ENCODE measurements at places on chromosomes 1 and 21.

DNA sequence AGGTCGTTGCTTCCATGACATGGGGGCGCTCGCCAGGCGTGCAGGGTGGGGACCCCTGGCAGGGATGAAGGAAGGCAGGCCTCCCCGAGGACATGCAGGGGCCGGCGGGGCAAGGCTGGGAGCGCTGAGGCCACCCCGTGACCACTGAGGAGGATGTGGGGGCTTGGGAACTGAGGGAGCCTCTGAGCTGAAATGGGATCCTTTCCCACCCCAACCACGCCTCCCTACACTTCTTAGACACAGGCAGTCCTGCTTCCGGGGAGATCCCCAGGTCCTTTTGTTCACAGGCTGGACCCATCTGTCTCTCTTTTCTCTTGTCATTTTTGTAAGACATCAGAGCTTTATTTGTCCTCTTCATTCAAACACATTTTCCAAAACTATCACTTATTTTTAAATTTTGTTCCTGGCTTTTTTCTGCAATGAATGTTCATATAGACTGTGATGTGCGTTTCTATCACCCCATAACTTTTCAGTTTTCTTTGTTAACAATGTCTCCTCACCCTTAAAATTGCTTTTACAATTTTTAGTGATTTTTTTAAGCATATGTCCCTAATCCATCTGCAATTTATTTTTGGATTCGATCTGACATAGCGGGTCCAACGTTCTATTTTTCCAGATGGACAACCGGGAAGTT lies 156.7 kb upstream of the BACE2 start:
- no peak for DNase-seq

DNA sequence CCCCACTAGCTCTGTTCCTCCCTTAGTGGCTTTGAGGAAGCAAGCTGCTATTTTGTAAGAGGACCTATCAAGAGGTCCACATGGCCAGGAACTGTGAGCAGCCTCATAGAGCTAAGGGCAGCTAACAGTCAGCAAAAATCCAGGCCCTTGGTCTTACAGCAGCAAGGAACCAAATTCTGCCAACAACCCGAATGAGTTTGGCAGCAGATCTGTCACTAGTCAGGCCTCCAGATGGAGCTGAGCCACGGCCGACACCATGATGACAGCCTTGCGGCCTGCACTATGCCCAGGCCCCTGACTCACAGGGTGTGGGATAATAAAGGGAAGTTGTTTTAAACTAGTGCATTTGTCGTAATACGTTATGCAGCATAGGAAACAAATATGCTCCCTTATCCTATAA lies 28.0 kb upstream of the H3-3A start:
- peak; percentile 88 for DNase-seq

DNA sequence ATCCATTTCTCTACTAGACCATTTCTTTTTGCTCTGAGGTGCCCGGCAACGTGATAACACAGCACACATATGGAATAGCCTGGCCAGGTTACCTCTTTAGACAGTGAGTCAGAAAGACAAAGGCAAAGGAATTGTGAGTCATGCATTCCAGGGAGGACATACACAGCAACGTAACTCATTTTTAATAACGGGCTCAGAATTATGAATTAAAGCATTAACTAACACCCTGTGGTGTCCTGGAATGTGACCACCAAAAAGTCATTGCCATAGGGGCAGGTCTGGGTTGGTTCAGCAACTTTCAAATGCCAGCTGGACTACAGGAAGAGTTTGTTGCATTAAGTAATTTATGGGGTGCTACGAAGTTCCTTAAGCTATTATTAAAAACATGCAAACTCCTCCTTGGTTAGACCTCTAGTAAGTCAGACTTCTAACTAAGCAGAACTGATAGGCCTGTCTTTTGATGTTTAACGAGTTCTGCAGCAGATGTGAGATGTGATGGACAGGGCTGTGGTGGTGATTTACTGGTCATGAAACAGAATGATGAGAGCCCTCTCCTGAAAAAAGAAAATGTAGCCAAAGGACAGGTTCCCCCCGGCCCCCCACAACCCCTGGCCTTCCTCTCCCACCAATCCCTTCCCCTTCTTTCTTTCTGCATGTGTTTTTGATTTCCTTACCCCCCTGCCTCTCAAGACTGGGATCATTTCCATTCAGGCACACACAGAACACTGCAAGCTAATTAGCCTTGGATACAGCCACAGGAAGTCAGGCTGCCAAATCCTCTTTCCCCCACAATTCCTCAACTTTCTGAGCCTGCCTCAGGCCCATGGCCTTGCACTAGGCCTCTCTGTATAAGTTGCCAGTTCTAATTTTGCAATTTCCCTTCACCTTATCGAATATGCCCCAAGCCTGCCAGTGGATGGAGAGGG lies 88.9 kb upstream of the HAO2 start:
- peak; percentile 59 for DNase-seq

DNA sequence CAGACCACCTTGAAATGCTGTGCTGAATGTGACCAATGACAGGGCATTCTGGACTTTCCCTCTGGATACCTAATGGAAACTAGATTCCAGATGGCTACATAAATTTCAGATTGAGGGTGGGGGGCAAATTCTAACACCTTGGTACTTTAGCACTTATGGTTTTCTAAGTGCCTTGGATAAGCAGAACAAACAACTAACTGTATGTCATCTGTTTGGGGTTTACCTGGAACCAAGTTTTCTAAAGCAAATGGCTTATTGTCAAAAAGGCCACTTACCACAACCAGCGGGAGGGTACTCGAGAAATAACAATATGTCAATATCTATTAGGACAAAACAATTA lies 39.1 kb downstream of the GPR3 start:
- no peak for DNase-seq

GRCh38 chr1:119316870-119317416 lies 51.6 kb upstream of the HAO2 start:
- DNase-seq: no peak

DNA sequence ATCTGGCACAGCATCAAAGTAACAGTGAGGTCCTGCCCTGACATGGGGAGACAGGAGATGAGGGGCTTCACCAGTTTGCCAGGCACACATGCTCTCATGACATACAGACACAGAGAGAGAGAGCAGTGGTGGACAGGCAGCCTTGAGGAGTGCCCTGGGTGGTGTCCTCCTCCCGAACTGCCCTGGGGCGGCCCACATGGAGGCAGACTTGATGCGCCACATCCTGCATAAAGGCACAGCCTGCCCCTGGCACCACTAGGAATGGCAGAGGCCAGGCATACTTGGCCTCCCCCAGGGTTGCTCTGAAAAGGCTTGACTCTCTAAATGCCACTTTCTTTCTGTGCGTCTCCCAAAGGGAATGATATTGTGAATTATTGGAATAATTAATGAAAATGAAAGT lies 67.5 kb downstream of the SPAG17 start:
- no peak for DNase-seq

DNA sequence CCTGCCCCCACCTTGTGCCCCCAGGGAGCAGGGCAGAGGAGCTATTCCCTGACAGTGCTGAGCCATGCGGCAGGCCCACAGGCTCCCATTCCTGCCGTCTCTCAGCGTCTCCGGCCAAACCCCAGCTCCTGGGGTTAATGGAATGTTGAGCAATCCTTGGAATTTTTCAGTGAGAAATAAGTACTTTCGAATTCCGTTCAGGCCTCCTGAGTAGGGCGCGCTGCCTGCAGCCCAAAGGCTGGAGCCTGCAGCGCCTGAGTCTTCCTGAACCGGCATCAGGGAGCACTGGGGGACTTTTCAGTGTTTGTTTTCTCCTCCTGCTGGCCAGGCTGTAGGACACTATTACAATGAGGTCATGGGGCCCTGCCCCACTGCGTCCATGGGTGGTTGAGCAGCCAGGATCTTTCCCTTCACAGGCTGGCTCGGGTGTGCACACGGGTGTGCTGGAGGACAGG lies 33.3 kb upstream of the CSF1 start:
- DNase-seq: peak; percentile 87

DNA sequence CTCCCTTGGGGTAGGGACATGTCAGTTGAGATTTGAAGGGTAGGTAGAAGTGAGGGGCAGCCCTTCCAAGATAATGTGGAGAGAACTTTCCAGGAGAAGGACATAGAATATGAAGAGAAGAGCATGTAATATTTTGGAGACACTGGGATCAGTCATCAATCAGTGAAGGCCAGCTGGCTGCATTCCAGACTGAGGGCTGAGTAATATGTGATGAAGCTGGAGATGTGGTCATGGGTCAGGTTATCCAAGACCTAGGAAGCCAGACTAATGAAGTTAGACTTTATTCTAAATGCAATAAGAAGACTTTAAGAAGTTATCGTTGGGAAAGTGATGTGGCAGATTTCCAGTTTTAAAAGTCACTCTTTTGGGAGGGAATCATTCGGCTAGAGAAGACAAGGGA lies 262.0 kb downstream of the HMCN1 start:
- no peak for DNase-seq

GRCh38 chr1:246169019-246169418 lies 338.1 kb downstream of the SMYD3 start:
- no peak for DNase-seq

DNA sequence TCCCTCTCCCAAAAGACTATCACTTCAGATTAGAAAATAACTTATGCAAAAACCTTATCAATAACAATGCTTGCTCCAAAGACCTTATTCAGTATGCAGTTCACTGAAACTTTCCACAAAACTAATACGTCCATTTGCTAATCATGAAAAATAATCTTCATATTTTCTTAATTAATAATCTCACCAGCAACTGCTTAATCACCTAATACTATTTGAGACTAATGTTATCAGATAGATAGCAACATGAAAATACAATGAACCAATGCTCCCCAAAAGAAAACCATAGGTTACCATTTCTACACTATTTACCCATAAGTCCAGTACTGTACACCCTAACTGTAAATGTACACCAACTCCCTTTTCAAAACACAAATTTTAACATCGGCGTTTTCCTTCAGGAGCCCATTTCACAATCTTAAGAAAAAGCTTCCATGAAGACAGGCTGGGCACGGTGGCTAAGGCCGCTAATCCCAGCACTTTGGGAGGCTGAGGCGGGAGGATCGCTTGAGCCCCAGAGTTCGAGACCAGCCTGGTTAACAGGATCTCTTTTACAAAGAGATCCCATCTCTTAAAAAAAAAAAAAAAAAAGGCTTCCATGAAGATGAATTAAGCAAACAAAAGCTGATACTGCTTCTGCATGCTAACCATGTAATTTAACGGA lies 1.7 kb downstream of the GNB1 start:
- DNase-seq: no peak

DNA sequence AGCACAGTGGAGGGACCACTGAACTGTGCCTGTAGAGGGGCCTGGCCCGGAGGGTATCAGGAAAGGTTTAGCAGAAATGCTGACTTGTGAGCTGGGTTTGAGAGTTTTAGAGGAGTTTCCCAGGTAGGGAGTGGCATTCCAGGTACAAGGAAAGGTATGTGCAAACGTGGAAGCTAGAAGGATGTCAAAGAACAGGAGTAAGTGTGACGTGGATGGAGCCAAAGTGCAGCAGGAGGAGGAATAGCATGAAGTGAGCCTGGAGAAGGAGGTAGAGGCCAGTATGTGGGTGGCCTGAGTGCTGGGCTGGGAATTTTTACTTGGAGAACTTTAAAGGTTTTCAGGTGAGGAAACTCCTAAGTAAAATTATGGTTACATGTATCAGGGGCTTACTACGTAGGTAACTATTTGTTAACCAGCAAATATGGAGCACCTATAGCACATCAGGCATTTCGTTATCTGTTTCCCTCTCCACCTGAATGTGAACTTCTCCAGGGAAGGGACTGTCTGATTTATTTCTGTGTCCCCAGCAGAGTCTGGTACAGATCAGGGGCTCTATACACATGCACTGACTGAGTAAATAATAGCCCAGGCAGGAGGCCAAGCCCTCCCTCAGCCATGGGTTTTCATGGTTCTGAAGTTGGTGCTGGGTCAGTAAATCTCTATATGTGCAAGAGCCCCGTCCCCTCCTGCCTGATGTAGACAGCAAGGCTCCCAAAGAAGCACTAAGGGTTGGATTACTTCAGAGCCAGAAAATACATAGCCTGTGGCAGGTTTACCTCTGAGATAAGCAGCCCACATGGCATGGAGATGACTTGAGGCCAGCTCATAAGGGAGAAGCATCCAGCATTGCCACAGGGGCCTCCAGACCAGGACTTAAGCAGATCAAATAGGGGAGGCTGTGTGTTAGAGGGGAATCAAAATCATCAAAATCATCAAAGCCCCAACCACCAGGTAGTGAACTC lies 43.4 kb downstream of the CDCP2 start:
- DNase-seq: no peak

- no peak for DNase-seq
These were observed 50.4 kb upstream of the GPR37L1 start for GRCh38 chr1:202072211-202072765.

GRCh38 chr1:37883671-37884070 lies 24.3 kb upstream of the MTF1 start:
- no peak for DNase-seq

- DNase-seq: no peak
These were observed 15.6 kb downstream of the SZT2 start for GRCh38 chr1:43405219-43405875.

DNA sequence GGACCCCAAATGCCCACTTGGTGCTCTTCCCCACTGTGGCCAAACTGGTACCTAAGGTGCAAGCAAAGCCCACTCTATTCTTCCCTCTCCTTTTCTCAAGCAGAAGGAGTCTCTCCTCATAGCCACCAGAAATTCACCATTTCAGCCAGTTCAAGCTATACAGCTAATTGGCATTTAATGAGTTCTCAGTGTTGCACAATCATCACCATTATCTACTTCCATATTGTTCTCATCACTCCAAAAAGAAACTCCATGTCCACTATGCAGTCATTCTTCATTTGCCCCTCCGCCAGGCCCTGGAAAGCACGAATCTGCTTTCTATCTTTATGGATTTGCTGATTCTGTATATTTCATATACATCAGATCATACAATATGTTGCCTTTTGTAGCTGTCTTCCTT lies 9.9 kb upstream of the ATG4C start:
- no peak for DNase-seq

- no peak for DNase-seq
These were observed 1.0 kb upstream of the PDZK1IP1 start for GRCh38 chr1:47190857-47191256.

DNA sequence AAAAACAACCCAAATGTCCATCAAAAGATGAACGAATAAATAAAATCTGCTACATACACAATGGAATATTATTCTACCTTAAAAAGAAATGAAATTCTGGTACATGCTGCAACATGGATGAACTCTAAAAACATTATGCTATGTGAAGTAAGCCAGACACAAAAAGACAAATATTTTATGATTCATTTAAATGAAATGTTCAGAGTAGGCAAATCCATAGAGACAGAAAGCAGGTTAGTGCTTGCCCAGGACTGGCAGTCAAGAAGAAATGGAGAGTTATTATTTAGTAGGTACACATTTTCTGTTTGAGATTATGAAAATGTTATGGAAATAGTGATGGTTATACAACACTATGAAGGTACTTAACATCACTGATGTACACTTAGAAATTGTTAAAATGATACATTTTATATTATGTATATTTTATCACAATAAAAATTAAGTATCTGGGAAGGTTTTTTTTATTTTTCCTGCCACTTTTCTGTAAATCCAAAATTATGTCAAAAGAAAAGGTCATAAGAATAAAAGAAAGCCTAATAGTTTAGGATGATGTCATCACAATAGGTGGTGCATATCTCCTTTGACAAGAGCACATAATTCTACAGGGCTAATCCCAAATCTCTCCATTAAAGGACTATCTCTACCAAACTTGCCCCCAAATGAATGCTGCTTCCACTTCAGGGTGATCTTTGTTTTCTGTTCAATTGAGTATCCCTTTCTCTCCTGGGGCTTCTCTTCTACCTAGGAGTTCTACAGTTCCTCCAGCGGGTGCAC lies 40.2 kb upstream of the FCER1A start:
- DNase-seq: no peak

Measured in BJ (cell line).